H54 (cell line): ENCODE measurements at places on chromosomes 1 and 21.

DNA sequence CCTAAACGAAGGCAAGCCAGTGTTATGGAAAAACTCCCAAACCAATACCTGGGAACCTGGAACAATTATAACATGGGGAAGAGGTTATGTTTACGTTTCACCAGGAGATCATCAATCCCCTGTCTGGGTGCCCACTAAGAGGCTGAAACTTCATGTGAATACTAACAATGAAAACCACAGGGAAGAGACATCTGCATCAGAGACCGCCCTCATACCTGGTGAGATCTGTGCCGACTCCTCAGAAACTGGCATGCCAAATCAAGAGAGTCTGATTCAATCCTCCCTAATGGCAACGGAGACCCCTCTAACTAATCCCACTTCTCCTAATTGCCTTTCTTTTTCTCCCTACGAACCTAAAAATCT lies 163.2 kb downstream of the IER5 start:
- no peak for DNase-seq

- no peak for DNase-seq
Observed at GRCh38 chr1:101247404-101248287, 10.8 kb downstream of the S1PR1 start.

- DNase-seq, result no peak
Observed at GRCh38 chr1:218677026-218677425, 331.9 kb downstream of the TGFB2 start.

GRCh38 chr1:60791226-60791625 lies 291.1 kb upstream of the NFIA start:
- no peak for DNase-seq

- peak; percentile 51 for DNase-seq
Observed at GRCh38 chr1:180188091-180188506, 33.4 kb downstream of the QSOX1 start.

GRCh38 chr1:85865213-85865612 lies 157.0 kb upstream of the ZNHIT6 start:
- DNase-seq, result no peak

GRCh38 chr1:57204942-57205787 lies 218.7 kb downstream of the DAB1 start:
- no peak for DNase-seq

DNA sequence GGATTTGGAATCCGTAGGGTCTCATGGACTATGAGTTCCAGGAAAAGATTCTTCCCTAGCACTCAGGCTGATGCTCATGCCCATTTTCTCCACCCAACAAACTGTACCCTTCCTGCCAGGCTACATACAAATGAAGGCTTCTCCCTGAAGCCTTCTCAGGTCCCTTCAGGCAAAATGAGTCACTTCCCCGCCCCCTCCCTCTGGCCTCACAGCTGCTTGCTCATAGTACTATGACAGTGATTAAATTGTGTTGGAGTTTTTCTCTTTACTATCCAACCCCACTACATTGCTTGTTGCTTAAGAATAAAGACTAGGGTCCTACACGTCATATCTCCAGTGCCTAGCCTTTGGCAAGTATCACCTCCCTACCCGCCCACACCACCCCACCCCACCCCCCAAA lies 207.6 kb upstream of the NFIA start:
- DNase-seq, result peak; percentile 22

GRCh38 chr1:110053552-110054428 lies 16.7 kb downstream of the ALX3 start:
- DNase-seq, result no peak

DNA sequence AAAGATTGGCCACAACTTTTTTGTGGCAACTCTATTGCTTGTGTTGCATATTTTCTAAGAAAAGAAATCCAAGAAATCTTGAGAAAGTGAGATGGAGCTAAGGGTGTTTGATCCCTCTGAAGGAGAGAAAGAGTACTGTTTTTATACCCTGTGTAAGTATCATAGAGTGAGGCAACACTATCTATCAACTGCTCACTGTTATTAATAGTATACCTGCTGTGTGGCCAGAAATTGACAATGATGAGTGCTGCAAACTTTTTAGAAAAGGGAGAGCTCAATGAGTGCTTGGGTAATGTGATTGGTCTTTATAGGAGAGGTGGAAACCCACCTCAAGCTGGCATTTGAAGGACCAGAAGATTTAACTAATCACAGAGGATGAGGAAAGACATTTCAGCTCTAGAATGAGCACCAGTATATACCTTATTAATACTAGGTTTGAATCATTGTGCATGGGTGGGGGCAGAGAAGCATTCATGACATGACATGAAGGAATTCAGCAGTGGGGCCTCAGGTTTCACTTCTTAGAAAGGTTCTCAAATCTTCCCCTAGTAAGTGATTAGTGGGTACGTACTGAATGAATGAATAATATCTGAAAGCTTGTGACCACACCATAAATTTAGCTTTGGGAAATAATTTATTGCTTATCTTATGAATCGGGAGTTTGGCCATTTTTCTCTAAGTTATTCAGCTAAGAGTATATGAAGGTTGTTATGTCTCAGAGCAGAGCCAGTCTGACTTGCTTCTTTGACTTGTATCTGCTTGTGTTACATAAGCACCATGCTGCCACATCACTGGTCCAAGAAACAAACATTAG lies 169.2 kb upstream of the SGIP1 start:
- DNase-seq, result no peak

DNA sequence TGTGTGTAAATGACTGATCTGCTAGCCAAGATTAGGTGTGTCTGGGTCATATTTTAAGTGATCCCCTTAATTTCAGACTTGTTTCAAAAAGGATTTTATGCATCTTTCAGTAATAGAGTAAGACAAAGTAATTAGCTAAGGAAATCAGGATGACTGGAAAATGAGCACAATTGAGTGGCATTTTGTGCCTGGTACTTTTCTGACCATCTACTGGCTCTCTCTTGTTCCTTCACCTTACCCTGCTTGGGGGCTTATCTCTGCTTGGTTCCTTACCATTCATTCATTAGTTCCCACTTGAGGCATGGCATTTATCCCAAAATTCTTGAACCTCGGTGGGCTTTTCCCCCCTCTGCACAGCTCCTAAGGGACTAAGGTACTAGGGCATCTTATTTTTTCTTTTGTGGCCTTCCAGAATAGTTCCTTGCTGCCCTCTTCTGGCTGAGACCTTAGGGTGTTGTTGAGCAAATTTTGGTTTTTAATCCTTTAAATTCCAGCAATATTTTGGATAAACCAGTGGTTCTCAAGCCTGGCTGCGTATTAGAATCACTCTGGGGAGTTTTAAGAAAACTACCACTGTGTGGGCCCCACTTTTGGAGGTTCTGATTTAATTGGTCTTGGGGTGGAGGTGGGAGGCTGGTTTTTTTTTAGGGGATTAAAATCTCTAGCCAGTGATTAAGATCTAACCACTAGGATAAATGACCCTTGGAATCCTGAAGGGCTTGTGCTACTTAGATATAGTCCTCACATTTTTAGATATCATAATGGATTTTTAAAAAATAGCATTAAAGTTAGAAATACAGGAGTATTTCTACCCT lies 50.8 kb downstream of the HS2ST1 start:
- DNase-seq, result no peak

- no peak for DNase-seq
Observed at GRCh38 chr1:231420959-231421545, 1.0 kb downstream of the EGLN1 start.

GRCh38 chr1:44357710-44358109 lies 2.7 kb upstream of the ERI3 start:
- DNase-seq, result no peak

GRCh38 chr21:22244516-22244915 lies 1246.3 kb downstream of the NCAM2 start:
- DNase-seq, result no peak

- DNase-seq, result no peak
Observed at GRCh38 chr1:80047791-80048190, 1041.3 kb upstream of the ADGRL4 start.

DNA sequence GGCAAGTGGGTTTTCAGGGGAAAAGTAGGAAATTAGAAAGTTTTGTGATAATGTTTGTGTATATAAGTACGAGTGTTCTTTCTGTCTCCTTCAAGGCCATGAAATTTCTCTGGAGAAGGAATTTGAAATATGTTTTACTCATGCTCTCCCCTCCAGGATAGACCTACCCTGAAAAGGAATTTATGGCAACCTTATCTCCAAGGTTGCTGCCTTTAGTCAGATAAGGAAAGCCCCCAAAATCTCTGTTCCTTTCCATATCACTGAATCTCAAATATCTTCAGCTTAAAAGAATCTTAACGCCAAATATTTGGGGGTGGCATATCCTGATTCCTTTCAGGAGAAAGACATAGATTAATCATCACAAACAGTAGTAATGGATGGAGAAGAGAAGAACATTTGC lies 499 bp upstream of the C4BPB start:
- DNase-seq, result no peak

- DNase-seq, result no peak
Observed at GRCh38 chr1:54606096-54606989, 17.0 kb downstream of the FAM151A start.

DNA sequence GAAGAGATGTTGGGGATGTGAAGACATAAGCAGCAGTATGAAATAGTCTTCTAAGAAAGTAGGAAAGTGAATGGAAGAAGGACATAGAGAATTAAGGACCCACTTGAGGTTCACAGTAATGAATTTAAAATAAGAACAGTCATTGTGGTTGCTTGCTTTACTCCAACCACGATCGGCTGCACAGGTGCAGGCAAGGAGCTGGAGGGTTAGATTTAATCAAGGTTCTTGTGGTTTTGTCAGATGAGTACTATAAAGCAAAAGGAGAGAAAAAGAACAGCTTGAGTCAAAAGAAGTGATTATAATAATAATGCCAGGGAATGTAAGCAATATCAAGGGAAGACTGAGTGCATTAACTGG lies 46.1 kb upstream of the RBM34 start:
- no peak for DNase-seq

DNA sequence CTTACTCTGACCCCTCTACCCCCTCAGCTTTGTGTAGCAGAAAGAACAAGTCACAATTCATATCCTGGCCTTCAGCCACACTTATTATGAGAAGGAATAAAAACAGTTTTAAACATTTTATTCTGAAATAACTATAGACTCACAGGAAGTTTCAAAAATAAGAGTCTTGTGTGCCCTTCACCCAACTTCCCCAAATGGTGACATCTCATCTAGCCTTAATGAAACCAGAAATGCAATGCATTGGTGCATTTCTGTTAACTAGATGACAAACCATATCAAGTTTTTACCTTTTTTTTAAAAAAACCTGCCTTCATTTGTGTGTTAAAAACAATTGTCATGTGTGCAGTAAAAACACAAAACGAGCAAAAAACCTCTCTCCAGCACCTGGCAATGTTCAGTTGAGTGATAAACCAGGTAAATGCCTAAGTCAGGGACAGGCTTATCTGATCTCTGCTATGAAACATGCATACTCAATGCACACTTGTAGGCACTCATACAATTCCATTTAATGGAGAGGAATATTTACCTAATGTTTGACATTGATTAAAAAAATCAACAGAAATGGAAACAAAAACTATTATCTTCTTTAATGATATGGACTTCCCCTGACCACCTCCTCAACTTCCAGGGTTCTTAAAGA lies 51.5 kb downstream of the SH3BGR start:
- DNase-seq, result no peak

DNA sequence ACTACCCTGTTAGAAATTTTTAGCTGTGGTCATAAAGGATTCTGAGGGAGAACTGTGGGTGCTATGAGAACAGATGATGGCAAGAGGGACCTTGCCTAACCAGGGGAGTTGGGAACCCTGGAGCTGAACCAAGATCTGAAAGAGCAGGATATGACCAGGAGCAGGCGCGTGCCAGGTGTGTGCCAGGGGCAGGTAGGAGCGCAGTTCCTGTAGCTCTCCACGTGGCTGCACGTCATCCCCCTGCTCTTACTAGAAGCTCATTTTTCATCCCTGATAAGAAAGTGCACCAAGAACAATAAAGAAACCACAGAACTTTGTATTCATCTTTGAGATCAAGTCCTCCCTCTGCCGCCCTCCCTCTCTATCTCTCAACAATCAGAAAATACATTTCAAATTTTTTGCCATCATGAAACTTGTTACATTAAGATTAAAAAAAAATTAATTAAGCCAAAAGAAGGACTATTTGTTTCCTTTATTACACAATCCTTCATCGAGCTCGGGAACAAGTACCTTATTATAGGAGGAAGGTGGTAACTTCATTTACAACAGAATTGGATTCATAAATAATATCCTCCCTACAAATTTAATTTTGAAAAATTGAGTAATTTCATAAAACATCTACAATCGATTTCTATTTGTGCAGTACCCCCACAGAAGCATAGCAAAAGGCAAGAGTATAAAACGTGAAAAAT lies 78.5 kb downstream of the SLC35F3 start:
- DNase-seq, result no peak

GRCh38 chr1:176670853-176671252 lies 207.9 kb downstream of the PAPPA2 start:
- DNase-seq, result no peak

DNA sequence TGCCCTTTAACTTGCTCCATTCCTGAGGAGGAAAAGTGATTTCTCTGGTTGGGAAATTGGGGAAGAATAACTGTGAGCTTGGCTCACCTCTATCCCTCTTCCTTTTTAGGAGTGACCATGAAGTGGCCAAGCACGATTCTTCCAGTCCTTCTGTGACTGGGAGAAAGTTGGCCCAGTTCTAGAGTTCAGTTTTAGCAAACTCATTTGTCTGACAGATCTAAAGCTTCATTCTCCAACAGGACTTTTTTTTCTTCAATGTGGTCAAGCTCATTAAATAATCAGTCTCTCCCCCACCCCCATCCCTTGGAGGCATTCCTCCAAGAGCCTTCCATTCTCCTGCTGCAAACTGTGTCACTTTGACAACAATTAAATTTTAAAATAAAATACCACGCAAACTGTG lies 6.4 kb upstream of the AGL start:
- DNase-seq, result no peak

- no peak for DNase-seq
Observed at GRCh38 chr1:234163267-234163919, 209.9 kb upstream of the COA6 start.

- no peak for DNase-seq
Observed at GRCh38 chr1:43282220-43283195, 2.9 kb downstream of the C1orf210 start.

DNA sequence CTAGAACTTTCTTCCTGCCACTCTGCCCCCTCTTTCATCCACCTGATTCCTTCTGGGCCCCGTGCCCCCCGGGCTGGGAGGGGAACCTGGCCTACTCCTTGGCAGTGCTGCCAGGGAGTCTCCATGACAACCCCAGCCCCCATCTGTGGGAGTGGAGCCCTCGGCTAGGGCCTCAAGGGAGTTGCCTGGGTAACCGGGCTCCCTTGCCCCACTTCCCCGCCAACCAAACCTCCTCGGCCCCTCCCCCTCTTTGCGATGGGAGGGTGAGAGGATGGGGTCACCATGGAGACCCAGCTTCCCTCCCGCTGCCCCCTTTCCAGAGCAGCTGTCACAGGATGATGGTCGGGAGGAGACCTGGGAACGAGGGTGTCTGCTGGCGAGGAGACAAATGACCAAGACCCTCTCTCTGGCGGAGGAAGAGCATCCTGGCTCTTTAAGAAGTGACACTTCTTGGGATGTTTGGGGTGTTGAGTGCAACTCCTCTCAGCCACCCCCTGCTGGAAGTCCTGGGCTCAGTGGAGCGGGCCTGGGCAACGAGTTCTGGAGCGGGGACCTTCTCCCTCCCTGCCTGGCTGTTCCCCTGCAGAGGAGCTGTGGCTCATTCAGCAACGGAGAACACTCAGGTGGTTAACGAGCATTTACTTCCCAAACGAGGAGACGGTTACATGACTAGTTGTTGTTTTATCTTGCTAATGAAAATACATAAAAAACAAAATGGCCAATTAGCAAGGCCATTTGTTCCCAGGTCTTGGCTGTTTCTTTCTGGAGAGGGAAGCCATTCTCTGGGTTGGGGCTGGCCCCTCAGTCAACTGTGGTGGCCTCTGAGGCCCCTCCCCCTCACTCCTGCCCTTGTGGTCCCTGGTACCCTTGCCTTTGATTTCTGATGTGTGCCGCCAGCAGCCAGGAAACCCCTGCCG lies 82.8 kb downstream of the UBIAD1 start:
- DNase-seq, result no peak

GRCh38 chr1:12083766-12084165 lies 20.7 kb downstream of the TNFRSF8 start:
- DNase-seq, result no peak
